ENCODE measurements at places on chromosomes 16 and 17.

DNA sequence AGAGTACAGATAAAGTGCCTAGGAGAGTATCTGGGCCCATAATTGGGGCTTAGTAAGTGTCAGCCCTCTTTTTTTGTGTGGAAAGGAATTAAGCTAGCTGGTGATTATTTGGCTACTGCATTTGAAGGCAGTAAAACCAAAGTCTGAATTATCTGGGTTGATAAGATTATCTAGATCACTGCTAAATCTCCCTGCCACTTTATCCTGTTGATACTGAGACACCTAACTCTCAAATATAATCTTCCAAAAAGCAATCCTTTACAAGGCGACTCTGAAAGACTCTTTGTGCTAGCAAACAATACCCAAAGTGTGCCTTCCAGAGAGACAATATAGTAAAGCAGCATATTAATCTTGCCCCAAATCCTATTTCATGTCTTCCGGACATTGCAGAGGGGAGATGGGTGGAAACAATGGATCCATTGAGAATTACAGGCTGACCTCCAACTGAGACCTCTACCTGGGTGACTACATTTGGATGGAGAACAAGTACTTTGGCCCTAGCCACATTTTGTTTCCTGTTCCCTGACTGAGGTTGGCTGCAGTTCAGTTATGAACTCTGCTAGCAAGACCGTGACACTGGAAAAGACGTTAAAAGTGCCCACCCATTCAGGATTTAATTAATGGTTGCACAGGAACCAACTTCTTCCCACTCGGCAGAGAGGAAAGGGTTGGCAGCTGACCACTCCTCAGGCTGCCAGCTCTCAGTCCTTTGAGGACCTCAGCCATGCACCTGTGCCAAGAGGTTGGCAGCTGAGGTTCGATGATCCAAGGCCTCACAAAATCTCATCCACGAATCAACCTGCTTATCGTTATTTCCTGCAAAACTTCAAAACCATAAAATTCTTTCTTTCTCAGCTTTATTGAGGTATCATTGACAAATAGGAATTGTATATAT lies 72.6 kb downstream of the SYCE1L start:
- no peak for DNase-seq

DNA sequence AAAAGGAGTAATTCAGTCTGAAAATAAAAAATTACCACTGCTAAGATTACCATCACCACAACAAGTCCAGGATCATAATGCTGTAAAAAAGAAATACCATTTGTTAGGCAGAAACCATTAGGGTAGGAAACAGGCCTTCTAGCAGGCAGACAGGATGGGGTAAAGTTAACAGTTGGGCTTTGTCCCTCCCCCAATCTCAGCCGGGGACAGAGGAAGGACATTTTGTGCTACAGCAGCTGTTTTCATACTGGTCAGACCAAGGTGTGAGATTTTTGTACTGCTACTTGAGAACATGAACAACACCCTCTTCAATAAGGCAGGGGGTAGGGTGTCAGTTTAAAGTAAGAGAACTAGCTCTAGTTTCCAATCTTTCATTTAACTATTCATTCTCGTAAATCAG lies 49.2 kb upstream of the ITGA2B start:
- no peak for DNase-seq

DNA sequence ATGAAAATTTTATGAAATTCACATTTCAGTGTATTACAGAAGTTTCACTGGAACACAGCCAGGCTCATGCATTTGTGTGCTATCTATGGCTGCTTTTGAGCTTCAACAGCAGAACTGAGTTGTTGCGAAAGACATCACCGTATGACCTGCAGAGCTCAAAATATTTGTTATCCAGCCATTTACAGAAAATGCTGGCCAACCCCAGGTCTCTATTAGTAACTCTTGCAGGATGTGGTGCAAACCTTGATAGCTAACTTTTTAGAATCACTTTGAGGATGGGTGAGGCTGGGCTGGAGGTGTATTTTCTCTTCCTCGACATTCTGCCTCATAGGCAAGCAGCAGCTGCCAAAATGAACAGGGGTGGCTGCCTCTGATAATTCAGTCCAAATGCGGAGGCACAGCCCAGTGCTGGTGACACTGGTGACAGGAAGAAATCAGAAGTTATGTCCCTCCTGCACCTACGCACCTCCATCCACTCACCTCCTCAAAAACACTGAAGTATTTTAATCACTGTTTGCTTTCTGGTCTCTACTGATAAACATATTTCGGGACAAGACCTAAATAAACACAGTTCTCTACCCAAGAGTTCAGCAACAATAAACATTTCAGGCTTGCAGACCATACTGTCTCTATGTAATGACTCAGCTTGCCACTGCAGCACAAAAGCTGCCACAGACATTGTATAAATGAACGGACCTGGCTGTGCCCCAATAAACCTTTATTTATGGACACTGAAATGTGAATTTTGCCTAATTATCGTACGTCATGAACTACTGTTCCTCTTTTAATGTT lies 28.5 kb downstream of the ARHGAP17 start:
- DNase-seq = peak; percentile 17

GRCh38 chr17:13428611-13429042 lies 173.1 kb downstream of the HS3ST3A1 start:
- no peak for DNase-seq

DNA sequence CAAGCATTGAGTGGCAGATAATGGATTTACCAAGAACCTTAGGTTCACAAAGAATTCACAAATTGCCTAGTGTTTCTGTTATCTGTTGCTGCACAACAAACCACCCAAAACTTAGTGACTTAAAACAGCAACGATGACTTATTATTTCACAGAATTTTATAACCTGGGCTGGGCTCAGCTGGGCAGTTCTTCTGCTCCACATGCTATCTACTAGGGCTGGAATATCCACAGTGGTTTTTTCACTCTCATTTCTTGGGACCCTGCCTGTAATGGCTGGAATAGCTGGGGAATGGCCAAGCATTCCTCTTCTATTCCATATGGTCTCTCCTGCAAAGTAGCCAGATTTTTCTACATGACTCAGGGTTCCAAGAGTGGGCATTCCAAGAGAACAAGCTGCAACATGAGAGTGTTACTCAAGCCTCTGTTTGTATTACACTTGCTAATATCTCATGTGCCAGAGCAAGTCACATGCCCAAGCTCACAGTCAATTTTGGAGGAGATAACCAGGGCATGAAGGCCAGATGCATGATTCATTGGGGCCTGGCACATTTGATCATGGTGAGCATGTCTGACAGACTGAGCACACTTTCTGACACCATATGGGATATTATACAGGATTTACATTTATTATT lies 4.9 kb upstream of the PSMD7 start:
- DNase-seq = no peak

DNA sequence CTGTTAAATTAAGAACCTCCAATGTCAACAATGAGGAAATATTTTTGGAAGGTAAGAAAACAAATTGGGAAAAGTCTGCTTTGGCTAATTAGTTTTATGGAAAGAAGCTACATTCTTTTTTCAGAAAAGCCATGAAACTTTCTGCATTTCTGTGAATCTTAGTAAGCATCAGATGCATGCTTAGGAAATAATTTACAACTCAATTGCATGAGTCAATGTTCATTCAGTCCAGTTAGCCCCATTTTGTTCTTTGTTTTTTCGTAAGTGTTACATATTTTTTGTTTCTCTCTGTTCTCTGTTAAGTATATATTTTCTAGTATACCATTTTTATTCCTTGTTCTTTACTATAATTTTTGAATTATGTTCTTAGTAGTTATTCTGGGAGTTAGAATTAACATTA lies 195.2 kb upstream of the KIF2B start:
- no peak for DNase-seq

GRCh38 chr17:55299162-55299838 lies 34.5 kb downstream of the HLF start:
- DNase-seq = no peak

- DNase-seq = peak; percentile 10
Measured at GRCh38 chr16:76854234-76854633, 336.8 kb upstream of the MON1B start.

- no peak for DNase-seq
Measured at GRCh38 chr17:35559495-35560210, 966 bp downstream of the SLFN14 start.

- DNase-seq = no peak
Measured at GRCh38 chr16:12286964-12287363, 310.4 kb downstream of the SNX29 start.

GRCh38 chr16:19497176-19497575 lies 24.7 kb downstream of the GDE1 start:
- no peak for DNase-seq

- DNase-seq = no peak
Measured at GRCh38 chr16:72428681-72429376, 256.9 kb upstream of the PMFBP1 start.

- DNase-seq = no peak
Measured at GRCh38 chr17:43916385-43916784, 9.0 kb upstream of the MPP2 start.

- DNase-seq = no peak
Measured at GRCh38 chr16:67884684-67885083, at the start of gene NRN1L. TSS of gene NRN1L (plus strand) at chr16:67884885. CDS start at chr16:67884904, 19 bp downstream.

- DNase-seq = no peak
Measured at GRCh38 chr17:79364315-79365094, 246.3 kb downstream of the RBFOX3 start.

DNA sequence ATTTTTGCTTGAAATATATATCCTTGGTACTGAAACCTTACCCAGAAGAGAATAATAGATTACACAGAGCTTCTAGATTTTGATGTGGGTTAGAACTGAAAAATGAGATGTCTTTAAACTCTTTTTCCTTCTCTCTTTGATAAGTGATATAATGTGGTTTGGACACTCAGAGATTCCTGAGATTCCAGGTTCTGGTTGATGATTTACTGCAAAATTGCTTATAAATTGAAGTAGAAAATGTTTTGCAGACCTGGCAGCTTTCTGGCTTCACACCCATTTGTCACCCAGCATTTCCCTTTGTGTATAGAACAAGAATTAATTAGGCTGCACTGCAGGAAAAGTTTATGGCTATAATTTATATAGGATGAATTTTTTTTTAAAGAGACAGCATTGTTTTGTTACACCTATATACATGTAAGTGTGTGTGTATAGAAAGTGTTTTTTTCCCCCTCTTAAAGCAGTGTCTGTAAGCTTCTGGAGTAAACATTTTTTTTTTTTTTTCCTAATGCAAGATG lies 23.5 kb downstream of the AATF start:
- no peak for DNase-seq

GRCh38 chr17:77959126-77959925 lies 823 bp downstream of the TNRC6C start:
- DNase-seq = no peak

GRCh38 chr17:32541640-32542039 lies 54.8 kb downstream of the CDK5R1 start:
- DNase-seq = no peak

DNA sequence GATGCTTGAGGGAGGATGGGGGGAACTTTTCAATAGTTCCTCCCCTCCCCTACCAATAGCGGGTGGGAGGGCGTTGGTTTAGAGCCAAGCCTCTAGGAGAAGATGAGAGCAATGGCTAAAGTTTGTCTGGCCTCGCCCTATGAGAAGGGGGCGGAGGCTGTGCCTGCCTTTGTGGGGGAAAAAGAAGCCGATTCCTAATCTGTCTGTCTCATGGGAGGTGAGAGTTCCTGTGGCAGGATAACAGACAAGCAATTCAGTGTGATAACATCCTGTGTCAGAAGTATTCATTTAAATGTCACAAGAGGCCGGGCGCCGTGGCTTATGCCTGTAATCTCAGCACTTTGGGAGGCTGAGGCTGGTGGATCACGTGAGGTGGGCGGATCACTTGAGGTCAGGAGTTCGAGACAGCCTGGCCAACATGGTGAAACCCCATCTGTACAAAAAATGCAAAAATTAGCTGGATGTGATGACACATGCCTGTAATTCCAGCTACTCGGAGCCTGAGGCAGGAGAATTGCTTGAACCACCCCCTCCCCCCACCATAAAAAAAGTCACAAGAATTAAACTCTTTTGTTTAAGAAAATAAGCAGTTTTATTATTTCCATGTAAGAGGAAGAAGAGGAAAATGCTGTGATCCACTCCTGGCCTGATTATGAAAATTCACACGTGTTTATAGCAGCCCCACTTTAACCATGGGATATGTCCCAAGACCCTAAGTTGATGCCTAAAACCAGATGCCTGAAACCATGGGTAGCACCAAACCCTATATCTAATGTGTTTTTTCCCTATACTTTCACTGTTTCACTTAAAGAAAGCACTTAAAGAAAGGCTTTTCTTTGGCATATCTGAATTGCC lies 1.7 kb downstream of the SLFN5 start:
- peak; percentile 79 for DNase-seq

GRCh38 chr16:50183316-50183715 lies 30.2 kb downstream of the TENT4B start:
- DNase-seq = no peak

- DNase-seq = peak; percentile 43
Measured at GRCh38 chr16:69595127-69596036, 29.6 kb downstream of the NFAT5 start.

DNA sequence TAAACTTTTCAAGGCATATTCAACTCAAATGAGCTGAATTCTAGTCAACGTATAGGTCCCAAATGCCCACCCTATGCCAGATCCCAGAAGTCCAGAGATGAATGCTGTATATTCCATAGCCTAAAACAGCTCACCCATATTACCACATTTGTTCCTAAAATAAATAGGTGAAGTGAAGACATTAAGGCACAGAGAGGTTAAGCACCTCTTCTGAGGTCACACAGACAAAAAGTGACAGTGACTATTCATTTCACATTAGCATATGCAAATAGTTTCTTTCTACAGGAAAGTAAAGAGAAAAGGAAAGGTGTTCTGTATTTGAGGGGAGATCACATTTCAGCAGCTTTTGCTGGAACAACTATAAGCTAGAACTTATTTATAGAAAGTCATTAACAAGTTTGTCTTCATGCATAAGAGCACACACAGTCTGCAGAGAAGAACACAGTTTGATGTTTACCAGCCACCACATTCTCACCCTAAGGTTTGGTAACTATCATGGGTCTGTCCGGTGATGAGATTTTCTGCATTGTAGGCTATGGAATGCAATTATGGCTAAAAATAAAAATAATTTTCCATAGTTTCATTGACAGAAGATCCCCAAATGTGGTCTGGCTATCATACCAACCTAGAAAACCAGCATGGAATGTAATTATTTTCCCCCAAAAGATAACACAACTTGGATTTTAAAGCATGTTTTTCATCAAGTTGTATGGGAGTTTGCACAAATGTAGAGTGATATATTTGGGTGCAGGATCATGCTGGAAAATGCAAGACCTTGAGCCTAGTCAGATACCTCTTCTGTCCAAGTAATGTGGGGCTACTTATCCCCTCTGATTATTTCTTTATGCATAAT lies 402.1 kb downstream of the UTP18 start:
- DNase-seq = no peak

- no peak for DNase-seq
Measured at GRCh38 chr17:67841992-67842391, 16.7 kb downstream of the BPTF start.

DNA sequence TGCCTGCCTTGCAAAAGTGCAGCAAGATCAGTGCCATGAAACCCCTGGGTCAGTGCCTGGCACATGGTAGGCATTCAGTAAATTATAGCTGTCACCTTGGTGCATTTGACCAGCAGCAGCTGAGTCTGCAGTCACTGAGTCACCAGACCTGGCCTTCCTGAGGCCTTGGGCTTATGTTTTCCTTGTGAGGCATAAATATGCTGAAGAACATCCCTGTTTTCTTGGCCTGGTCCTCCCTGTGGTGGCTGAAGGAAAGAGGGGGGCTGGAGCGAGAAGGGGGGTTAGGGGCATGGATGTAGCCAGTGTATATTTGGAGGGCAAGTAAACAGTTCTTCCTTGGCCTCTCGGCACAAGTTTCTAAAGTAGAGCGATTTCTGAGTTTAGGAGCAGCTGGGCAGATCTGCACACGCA lies 26.5 kb downstream of the EPN2 start:
- DNase-seq = no peak

GRCh38 chr16:2964475-2965336 lies 631 bp downstream of the KREMEN2 start:
- DNase-seq = peak; percentile 55
